Aortic smooth muscle cell (primary cell): ENCODE measurements at places on chromosomes 4 and X. TPM values are rescaled to one million over a fixed set of nuclear protein-coding genes. Genes with fewer than 3 reads are reported as not detected.

Gene NXF2
- not detected in 2 replicates for total RNA-seq

Gene SAGE1
- not detected in 2 replicates for total RNA-seq

Gene ADGRL3
- total RNA-seq: 0.06 and 3.0 TPM in 2 replicates

Gene FABP2
- not detected in 2 replicates for total RNA-seq

Gene ADH1A
- total RNA-seq: 0.19 and 0.79 TPM in 2 replicates

Gene NKX1-1
- total RNA-seq: not detected in 2 replicates

Gene INTS6L
- 2.5 and 3.1 TPM in 2 replicates for total RNA-seq
